ENCODE measurements at places on chromosomes 6 and 20.

GRCh38 chr6:72748759-72749158 lies 126.9 kb downstream of the KCNQ5 start:
- DNase-seq, result no peak

GRCh38 chr20:22629447-22629846 lies 45.1 kb upstream of the FOXA2 start:
- DNase-seq, result no peak

- DNase-seq, result no peak
Observed at GRCh38 chr6:13289789-13290318, 38.5 kb downstream of the TBC1D7 start.

- no peak for DNase-seq
Observed at GRCh38 chr6:155341130-155341828, 27.0 kb upstream of the TFB1M start.

GRCh38 chr6:150336708-150337107 lies 32.1 kb upstream of the IYD start:
- no peak for DNase-seq

DNA sequence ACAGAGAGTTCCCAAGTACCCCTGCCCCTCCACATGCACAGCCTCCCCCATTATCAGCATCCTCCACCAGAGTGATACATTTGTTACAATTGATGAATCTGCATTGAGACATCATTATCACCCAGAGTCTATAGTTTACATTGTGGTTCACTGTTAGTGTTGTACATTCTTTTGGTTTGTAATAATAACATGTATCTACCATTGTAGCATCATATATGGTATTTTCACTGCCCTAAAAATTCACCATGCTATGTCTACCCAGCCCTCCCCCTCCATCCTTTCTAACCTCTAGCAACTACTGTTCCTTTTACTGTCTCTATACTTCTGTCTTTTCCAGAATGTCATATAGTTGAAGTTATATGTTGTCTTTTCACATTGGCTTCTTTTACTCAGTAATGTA lies 273.9 kb upstream of the RNF217 start:
- no peak for DNase-seq

DNA sequence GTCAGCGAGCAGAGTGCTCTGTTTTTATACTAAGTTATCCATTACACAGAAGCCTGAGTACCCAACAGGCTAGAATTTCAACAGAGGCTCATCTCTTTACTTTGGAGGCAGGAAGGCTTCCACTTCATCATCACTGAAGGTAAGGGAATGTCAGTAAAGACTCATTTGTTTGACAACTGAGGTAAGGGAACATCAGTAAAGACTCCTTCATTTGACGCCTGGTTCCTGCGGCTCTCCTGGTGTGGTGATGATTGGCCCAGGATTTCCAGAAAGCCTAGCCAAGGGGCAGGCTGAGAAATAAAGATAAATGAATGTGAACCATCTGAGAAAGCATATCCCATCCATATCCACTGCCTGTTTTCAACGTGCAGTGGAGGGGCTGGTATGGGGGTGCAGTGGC lies 244.6 kb upstream of the ECI2 start:
- DNase-seq, result no peak

- DNase-seq, result no peak
Observed at GRCh38 chr6:77373955-77374354, 89.3 kb downstream of the HTR1B start.

GRCh38 chr6:52983159-52983848 lies 11.8 kb downstream of the GSTA4 start:
- no peak for DNase-seq

DNA sequence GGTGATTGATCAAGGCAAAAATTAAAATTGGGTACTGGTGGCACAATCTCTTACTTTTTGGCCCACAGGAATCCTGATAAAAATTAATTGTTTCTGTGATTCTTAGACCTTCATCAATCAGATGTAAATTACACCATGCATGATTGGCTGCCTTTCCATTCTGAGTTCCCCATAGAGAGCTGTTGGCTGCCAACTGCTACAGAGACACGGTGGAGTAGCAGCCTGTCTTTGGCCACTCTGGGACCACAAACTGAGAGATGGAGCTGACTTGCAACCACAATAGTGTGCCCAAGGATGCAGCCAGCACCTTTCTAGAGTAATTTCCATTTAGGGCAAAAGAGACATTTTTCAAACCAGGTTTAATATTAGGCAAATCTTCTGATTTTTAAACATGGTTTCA lies 274.3 kb upstream of the MMS22L start:
- no peak for DNase-seq

DNA sequence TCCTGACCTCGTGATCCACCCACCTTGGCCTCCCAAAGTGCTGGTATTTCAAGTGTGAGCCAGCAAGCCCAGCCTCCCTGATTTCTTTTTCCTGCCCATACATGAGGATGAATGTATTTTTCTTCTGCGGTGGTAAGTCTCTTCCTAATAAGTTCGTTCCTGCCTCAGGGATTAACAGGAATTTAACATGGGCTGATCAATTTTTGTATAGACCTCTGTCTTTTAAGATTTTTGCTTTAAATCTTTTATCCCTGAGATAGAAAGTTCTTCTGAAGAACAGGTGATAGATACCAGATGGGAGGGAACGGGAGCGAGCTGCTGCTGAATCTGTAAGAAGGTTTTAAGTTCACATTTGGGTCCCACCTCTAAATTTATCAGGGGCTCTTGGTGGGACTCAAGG lies 7.0 kb upstream of the ZNFX1 start:
- no peak for DNase-seq

GRCh38 chr6:155287762-155288161 lies 23.9 kb downstream of the CLDN20 start:
- no peak for DNase-seq

GRCh38 chr6:167211881-167212712 lies 54.3 kb upstream of the GPR31 start:
- DNase-seq, result no peak

- no peak for DNase-seq
Observed at GRCh38 chr20:40493071-40493470, 196.0 kb downstream of the MAFB start.

- no peak for DNase-seq
Observed at GRCh38 chr6:87151471-87151780, 3.9 kb upstream of the ZNF292 start.

DNA sequence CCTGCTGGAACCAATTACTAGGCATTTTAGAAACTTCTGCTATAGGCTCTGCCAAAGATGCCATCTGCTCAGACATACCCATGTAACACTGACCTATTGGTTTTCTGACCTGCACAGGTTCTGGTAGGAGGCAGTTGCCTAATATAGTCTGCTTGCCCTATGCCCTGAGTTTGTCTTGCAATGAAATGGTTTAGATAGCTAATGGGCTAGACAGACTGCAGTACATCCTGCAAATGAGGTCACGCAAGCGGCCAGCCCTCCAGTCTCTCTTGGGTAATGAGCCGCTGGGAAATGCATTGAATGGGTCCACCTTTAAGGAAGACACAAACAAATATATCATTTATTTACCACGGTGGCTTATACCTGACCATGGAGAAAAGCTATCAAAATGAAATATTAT lies 90.6 kb upstream of the B3GAT2 start:
- no peak for DNase-seq

- DNase-seq, result no peak
Observed at GRCh38 chr20:3080939-3081388, 3.6 kb downstream of the AVP start.

DNA sequence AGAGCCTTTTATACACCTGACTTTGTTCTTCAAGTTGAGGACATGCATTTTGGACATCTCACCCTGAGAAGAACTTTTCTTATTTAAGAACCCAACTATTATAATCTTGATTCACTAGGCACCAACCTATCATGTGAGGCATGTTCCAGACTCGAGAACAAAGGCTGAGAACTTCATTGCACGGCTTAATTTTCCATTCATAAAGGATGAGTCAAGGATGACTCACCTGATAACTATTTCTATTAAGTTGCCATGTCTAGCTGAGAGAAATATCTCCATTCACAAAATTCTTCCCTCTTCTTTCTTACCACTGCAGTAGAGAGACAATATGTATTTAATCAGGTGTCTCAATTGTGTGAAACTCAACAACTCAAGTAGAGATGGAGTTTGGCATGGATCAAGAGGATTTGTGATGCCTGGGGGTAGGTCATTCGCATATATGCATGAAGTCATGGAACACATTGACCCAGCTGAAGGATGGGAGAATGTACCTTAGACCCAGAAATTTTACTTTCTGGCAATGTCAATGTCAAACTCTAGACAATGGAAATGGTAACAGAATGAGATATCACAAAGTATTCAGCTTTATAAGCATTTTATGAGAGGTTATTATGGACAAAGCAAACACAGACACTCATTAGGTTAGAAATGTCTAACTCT lies 208.7 kb upstream of the PRND start:
- DNase-seq, result no peak

DNA sequence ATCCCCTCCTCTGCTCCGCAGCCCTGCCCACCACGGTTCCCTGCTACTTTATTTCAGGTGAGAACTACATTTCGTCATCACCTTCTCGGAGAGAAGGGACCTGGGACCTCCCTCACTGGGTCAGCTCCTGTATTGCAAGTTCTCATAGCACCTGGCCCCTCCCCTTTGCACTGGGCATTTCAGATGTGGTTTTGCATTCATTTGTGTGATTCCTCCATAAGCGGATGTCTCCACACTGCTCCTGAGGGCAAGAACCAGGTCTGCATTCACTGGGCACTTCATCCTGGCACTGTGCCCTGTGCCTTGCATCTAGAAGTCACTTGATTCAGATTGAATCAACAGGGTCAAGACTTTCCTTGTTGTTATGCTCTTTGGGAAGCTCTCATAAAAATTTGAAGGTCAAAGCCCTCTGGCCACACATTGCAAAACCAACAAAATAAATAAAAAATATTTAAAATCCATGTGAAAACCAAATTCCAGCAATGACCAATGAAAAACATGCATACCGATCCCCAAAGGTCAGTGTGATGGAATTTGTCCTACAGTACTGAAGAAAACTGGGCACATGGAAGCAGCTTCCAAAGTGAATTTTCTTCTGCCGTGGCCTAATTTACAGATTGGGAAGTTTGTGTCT lies 89.1 kb upstream of the F13A1 start:
- DNase-seq, result no peak

GRCh38 chr6:56765494-56765893 lies 122.8 kb upstream of the DST start:
- DNase-seq, result no peak

DNA sequence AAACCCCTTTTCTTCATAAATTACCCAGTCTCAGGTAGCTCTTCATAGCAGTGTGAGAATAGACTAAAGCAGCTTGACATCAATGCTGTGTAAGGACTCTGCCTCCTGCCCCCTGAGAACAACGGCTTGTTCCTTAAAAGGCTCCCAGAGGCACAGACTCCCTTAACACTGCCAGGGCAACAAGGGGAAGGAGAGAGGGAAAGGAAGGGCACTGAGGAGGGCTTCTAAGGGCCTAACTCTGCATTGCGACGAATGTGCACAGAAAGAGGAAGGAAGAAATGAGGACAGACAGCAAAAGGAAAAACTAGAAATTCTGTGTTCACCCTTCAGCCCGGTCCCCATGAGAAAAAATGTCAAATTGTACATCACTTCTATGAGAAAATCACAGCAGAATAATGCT lies 74.0 kb downstream of the AGPAT4 start:
- no peak for DNase-seq

- DNase-seq, result no peak
Observed at GRCh38 chr6:92377137-92377536, 1042.2 kb downstream of the EPHA7 start.
